Stimulated activated CD8-positive, alpha-beta memory T cell treated with anti-CD3 and anti-CD28 coated beads, Interleukin-15, amount 100 ng/mL, for 48 hours (primary cell): ENCODE measurements at places on chromosomes 6 and 20.

- DNase-seq: peak; percentile 18
These were observed 103.6 kb downstream of the PAX1 start for GRCh38 chr20:21808863-21809664.

DNA sequence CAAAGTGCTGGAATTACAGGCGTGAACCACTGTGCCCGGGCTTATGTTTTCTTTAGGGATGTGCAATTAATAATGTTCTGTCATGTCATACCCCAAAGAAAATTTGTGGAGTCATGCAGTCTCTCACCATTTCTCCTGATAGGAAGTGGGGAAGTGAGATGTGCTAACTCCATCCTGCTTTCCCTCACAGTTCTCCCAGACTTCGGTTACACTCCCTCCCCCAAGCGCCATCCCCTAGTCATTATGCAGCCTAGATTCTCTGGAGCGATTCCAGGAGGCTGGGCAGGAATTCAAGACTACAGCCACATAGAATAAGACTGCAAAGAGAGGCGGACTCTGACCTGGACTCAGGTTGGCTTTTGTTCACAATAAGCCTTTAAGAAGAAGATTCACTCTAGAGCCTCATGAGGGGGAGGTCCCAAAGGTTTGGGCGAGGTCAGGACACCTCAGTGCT lies 271.4 kb downstream of the ALDH8A1 start:
- DNase-seq: no peak

GRCh38 chr6:160733050-160733646 lies 31.1 kb downstream of the PLG start:
- no peak for DNase-seq

DNA sequence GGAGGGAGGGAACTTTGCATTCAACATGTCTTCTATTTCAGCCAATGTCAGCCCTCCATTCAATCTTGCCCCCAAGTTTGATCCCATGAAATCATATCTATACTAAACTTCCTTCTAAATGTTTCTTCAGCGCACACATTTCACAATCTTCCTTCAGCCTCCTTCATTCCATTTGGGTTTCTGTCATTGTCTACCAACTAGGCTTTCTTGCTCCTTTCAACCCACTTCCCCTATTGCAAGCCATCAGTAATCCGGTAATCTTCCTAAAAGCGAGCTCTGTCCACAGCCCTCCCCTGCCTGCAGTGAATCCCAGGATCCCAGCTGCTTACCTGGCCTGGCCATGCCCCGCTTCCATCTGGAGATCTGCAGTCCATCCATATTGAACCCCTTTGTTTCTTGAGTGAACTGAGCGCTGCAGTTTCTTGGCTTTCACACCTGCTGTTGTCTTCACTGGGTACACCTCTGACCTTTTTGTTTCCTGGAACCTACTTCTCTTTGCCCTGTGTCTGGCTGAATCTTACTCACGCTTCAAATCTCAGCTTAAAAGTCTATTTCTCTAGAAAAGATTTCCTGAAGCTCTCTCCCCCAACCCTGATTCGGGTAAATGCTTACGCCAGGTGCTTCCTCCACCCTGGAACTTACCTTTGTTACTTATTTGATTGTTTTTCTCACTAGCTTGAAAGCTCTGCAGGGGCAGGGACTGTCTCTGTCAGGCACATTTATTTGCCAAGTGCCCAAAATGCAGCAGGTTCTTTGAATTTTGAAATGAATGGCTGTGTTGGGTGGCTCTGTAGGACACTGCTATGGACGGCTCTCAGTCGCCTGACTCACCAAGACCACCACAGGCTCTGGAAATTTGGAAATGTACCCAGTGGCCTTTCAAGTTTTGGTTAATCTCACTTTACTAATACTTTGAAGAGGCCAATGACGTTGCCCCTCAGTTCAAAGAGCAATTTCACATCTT lies 50.3 kb downstream of the ADTRP start:
- no peak for DNase-seq

- DNase-seq: no peak
These were observed 82.3 kb downstream of the CEBPB start for GRCh38 chr20:50272724-50273446.

- DNase-seq: peak; percentile 74
These were observed 108.7 kb downstream of the NCOA3 start for GRCh38 chr20:47610247-47610944.

GRCh38 chr6:12196326-12196936 lies 93.7 kb upstream of the EDN1 start:
- no peak for DNase-seq

- DNase-seq: no peak
These were observed 70.4 kb downstream of the SYCP2 start for GRCh38 chr20:59863058-59863457.

DNA sequence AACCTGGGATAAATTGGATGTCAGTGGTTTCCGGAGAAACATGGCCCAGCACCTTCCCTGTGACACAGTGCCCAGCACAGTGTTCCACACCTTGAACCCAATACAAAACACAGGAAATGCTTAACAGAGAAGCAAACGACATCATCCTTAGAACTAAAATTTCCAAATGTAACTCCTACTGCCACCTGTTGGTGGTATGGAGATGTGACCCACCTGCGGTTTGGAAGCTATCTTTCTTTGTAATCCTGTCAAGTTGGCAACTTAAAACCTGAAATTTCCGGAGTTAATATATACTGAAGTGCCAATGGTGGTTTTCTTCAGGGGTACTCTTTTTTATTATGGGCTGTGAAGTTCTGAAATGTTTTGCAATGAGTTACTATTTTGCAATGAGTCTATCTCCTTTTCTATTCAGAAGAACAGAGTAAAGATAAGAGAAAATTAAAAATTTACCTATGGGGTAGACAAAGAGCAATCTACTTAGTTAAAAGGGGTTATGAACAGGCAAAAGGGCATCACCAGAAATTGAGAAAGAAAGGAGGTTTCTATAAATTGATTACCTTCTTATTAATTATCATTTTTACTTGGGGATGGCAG lies 658.8 kb downstream of the PTPRT start:
- no peak for DNase-seq

- DNase-seq: no peak
These were observed 34.4 kb downstream of the SMOC2 start for GRCh38 chr6:168475188-168476013.

DNA sequence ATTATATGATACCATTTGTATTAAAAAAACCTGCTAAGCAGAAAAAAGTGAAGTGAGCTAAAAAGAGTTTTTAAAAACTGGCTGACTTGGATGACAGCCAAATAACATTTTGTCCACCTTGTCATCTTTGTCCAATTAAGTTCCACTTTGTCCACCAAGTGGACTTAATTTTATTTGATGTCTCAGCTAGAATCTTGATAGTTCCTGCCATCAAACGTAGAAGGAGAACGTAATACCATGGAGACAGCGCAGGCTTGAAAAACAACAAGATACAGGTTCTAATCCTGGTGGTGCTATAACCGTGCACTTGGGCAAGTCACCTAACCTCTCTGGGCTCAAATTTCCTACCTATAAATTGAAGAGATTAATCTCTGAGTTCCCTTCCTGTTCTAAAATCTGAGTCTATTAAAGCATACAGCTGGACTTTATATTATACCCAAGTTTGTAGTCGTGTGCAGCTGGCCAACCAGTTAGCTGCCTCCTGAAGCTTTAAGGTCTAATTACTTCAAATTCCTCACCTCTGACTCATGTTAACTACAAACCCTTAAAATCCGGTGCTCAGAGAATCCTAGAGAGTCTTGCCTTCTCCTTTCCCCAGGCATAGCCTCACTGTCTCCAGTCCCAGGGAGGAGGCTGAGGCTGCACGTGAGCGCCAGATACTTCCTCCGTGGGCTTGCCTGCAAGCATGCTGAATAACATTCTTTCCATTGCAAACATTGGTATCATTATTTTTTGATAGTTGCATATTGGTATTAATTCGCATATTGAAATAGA lies 16.8 kb downstream of the TMEM244 start:
- no peak for DNase-seq

- DNase-seq: no peak
These were observed 114.2 kb downstream of the PLEKHG1 start for GRCh38 chr6:150713931-150714330.

GRCh38 chr6:147325557-147325956 lies 121.3 kb downstream of the STXBP5 start:
- DNase-seq: no peak

GRCh38 chr6:7979831-7980230 lies 69.2 kb upstream of the TXNDC5 start:
- DNase-seq: no peak

GRCh38 chr6:9521152-9521530 lies 893.7 kb downstream of the TFAP2A start:
- no peak for DNase-seq

DNA sequence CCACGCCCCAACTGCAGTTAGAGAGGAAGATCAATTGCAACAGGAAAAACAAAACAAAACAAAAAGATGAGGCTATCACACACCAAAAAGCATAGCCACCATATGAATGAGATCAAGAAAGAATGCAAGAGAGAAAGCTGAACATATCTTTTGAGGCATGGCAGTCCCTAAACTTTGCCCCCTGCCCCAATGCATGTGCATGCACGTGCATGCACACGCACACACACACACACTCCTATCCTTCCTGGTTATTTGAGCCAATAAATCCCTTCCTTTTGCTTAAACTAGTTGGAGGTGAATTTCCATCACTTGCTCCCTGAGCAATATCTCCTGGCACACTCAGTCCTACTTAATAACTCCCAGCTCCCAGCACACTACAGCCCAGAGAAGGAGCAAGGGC lies 48.6 kb upstream of the FOXP4 start:
- no peak for DNase-seq

- DNase-seq: no peak
These were observed 21.9 kb upstream of the CD2AP start for GRCh38 chr6:47455533-47456209.

DNA sequence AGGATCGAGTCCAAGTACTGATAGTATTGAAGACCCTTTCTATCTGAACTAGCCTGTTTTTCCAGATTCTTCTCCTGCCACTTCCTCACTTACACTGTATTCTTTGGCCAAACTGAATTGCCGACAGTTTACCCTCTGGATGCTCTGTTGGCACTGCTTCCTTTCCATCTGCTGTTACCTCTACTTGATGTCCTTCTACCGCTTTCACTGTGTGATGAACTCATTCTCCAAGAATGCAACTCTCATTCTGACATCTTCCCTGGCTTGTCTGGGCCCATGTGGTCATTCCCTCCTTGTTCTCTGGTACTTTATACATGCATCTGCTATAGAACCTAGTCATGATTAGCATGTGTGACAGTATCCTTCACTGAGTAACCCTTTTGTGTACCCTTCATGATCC lies 16.3 kb downstream of the RPRD1B start:
- no peak for DNase-seq

DNA sequence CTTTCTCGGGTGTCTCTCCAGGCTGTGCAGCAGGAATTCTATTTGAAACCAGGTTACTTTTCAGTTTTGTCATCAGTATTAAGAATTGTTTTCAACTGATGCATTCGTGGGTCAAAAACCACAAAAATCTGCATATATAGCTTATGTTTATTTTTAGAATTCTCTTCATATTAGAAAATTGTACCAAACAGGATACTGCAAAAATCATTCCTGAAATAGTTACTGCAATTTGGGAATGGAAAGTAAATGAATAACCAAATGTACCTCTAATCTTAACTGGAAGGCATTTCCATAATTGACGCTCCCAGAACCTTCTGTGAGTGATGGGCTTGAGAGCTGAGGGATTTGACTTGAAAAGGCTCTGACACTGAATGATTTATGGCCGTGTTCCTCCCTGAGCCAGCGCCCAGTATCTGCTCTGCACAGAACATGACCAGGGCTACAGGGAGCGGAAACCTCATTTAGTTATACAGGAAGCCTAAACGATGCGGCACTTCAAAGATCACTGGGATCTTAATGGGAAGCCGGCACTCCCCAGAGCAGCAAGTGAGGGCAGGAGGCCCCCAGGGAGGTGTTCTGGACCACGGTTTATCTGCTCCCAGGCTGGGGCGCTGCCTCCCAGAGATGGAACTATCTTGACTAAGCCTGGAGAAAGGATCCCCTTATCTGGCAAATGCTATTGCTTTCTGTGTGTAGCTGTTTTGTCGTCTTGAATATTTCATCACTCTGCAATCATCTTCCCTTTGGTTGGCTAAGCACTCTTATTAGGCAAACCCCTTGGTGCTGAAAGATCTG lies 446.0 kb downstream of the QKI start:
- DNase-seq: no peak

GRCh38 chr6:137823826-137824555 lies 43.1 kb upstream of the TNFAIP3 start:
- DNase-seq: peak; percentile 64

- no peak for DNase-seq
These were observed 38.5 kb downstream of the SNRNP48 start for GRCh38 chr6:7628479-7628878.

DNA sequence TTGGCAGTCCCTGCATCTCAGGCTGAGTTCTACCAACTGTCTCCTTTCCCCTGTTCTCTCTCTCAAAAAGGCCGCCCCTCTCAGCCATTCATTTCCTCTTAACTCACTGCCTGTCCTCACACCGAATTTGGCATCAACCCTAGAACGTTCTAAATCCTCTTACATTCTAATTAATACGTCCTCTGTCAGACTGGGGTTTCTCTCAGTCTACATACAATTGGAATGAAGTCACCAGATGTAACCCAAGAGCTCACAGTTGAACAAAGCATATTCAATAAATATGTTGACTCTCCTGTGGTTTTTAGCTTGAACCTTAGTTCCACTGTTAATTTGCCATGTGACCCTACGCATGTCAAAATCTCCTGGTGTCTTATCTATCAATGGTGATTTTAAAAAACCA lies 269.6 kb downstream of the CLIC5 start:
- DNase-seq: no peak

DNA sequence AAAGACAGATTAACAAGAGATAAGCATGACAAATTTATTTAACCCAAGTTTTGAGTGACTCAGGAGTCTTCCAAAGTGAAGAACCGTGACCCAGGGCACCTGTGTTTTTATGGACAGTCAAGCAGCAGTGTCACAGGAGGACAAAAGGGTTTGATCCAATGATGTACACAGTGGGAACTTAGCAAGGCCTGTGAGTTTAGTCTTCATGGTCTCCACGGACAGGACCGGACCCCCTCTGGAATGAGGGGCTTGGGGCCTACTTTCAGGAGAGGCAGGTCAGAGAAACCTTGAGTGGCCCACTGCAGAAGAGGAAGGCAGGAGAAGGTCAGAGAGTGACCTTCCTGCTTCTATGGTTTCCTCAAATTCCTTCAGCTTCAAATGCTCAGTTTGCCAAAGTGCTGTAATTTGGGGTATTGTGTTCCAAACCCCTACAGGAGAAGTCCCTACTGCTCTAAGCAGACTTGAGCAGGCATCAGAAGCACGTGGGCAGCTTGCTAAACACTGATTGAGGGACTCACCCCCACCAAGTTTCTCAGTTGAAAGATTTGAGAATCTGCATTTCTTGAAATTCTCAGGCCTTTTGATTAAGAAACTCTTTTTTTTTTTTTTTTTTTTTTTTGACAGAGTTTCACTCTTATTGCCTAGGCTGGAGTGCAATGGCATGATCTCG lies 26.4 kb upstream of the ZMYND8 start:
- DNase-seq: no peak
